ENCODE measurements at places on chromosomes 7 and 10. TPM values are rescaled to one million over a fixed set of nuclear protein-coding genes. Genes with fewer than 3 reads are reported as not detected.

INTS15 gene
- 26.8 TPM for total RNA-seq

CAMK2B gene
- total RNA-seq = 1.9 TPM

DNA sequence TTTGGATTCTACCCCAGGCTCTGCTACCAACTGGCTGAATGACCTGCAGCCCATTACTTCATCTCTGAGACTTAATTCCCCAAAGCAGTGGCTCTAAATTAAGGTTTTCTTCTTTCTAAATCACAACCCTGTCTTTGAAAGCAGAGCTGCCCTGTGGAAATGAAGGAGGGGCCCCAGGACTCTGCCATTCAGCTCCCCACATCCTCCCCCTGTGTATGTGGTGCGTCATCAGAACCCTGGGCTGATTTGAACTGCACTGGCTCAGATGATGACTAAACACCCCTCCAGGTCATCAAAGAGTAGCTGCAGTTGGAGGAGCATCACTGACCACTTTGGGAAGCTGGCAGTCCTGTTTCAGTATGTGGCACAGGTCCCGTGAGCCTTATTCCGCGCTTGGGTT, 46.6 kb downstream of the BPGM start:
- peak; percentile 68 for DNase-seq

GRCh38 chr10:122999347-122999746, 9.2 kb downstream of the IKZF5 start:
- DNase-seq = no peak

DNA sequence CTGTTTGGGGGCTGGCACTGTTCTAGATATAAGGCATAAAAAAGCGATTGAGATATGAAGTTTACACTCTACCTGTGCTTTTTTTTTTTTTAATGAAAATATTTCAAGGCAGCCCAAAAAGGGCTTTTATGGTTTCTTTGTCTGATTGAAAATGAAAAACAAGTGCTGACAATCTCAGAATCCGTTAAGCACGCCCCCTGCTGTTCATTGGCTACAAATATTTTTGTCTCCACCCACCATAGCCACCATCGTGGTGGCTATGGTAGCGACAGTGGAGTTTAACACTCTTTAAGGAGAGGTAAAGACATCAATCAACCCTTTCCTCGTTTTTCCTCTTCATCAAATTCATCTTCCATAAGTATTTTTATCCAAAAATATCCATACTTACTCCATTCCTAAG, 94.2 kb downstream of the CD36 start:
- DNase-seq = no peak

DNA sequence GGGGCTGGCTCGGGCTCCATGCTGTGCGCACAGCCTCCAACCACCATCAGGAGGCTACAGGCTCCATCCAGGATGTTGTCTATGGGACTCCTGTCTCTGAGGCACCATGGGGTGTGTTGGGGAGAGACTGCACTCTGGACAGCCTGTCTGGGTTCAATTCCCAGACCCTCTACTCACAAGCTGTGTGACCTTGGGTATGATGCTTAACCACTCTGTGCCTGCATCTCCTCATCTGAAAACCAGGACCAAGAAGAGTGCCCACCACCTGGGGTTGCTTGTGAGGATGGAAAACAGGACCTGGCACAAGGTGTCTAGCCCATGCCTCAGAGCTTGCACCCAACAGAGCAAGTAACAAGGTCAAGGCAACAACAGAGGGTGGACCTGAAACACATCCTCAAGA, 109.8 kb downstream of the KCNMA1 start:
- no peak for DNase-seq

DNA sequence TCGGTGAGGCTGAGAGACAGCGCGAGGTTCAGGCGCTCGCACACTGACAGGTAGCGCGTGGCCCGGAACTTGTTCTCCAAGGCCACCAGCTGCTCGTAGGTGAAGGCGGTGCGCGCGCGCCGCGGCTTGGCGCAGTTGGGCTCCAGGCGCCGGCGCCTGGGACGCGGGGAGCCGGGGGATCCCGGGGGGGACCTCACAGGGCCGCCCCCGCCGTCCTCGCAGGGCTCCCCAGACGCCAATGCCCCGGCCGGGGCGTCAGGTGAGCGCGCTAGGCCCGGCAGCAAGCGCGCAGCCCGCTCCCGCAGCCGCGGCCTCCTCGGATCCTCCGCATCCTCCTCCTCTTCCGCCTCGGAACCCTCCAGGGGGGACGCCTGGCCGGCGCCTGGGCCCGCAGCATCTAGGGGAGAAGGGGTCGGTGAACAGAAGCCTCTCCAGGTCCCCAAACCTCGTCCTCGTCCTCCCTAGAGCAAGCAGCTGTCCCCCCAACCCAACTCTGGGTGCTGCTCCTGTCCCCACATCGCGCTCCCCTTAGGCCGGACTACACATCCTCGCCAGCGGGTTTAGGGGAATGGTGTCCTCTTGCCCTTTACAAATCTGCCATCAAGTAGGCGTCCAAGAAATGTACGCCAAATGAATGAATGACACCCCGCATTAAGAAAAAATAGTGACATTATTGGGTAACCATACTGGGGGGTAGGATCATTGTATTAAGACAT, 1.9 kb downstream of the NKX1-2 start:
- no peak for DNase-seq

Data from activated CD8-positive, alpha-beta T cell treated with anti-CD3 and anti-CD28 coated beads for 36 hours (primary cell).